ENCODE measurements at places on chromosomes 12 and 14.

DNA sequence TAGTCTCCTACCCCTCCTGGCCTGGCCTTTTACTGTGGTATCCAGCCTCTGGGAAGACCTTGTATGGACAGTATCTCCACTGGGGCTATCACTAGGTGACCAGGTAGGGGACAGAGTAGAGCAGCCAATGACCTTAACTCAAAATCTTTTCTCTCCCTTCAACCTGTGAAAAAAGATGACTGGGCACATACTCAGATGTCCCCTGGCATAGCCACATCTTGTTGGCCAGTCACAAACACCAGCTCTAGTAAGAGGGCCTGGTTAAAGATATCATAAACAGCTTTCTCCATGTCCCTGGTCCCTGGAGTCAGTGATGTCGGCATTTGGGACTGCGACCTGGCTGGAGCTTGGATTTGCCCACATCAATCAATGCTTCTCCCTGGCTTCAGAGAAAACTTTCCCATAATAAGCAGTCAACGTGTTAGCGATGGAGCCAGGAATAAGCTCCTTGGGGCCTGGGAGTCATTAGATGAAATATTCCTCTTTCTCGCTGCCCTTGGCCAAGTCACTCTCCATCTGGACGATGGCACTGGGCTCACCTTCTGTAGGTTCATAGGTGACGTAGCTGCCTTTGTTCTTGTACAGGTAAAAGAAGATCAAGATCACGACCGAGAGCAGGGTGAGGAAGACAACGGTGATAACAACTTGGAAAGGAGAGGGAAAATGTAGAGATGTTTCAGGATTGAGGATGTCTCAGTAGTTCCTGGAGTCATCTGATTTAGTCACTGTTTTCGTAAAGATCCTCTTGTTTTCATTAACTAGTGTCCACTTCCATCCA, 7.0 kb downstream of the DAZAP2 start:
- no peak for DNase-seq

DNA sequence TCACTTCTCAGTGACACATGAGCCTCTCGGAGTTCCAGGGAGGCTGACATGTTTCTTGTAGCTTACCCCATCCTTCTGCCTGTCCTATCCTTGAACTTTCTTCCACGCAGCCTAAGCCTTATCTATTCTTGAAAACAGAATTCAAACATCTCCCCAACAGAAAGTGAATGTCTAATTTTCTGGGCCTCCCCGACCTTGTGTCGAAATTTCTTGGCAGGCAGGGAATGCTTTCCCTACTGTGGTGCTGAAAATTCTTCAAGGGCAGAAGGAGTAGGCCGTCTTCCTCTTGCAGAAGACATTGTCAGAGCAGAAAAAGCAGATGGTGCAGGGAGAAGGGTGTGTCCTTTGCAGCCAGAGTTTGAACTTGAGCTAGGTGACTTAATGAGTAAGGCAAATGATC, 63.0 kb upstream of the TCL1B start:
- DNase-seq: no peak

GRCh38 chr12:54463484-54463883, 9.9 kb downstream of the GTSF1 start:
- no peak for DNase-seq

DNA sequence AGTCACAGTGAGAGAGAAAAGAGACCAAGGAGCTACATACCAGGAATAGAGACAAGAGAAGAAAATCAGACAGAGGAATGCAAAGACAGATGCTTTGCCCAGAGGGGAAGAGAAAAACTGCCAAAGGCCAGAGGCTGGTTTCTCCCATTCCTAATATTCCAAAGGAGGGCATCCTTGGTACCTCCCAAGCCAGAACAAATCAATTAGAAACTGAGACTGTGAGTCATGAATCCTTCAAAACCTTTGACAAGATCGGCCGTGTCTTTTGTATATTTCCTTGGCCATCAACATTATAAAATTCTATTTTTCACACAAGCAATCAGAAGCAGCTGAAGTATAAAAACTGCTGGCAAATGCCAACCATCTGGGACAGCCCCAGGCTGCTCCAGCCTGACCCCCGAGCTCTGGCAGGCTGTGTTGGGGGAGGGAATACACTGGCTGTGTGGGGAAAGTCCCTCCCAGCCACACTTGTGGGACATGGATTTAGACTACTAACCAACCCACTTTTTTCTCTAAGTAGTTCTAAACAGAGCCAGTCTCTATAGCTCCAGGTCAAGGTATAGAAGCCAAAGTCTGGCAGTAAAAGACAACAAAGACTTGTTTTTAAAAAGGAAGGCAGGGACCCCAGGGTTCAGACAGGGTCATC, 13.7 kb downstream of the POMT2 start:
- DNase-seq: no peak

GRCh38 chr12:70217416-70217815, 25.8 kb upstream of the CNOT2 start:
- no peak for DNase-seq

Data from NCI-H510A (cell line).